ENCODE measurements at places on chromosomes 1 and 21. TPM values are rescaled to one million over a fixed set of nuclear protein-coding genes. Genes with fewer than 3 reads are reported as not detected.

DNA sequence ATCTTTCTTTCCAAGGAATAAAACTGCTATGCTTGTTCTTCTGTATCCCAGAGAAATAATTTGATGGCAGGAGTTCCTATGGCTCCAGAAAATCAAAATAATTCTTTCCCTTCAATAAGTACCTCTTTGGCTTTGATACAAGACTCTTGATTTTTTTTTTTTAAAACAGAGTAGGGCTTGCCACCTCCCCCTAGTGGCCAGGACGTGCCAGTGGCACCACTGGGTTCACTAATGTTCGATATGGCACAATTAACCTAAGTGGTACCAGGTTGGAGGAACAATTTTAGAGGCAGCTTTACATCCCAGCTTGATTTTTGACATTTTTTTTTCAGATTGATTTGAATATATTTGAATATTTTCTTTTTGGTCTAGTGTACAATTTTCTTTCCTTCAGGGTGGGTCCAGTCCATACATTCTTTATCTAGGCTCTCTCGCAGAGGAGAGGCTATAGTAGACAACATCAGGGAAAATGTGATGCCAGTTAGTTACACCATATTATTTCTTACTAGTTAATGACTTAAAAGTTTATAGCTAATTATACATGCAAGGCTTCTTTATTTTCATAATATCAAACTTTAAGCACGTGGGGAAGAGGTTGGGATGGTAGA is 330.9 kb downstream of the S1PR1 start:
- DNase-seq: no peak

DNA sequence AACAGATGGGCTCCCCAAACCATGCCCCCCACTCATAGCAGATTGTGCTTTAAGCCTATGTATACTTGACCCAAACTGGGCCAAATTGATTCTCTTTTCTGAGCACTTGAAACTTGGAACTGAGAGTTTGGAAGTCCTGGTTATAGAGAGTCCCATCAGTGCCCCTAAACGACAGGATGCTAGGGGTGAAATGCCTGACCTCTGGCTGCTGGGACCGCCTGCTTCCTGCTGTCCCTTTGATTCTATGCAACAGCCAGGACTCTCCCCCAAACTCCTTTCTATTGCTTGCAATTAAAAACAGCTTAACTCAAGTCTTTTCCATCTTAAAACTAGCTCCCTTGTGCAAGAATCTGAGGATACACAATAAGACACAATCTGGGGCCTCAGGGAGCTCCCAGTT is 4.7 kb downstream of the C1orf210 start:
- DNase-seq: no peak

GRCh38 chr21:42056996-42057689 is 14.0 kb upstream of the UMODL1 start:
- DNase-seq: no peak

GRCh38 chr1:21899987-21900386 is 37.1 kb downstream of the HSPG2 start:
- DNase-seq: no peak

DNA sequence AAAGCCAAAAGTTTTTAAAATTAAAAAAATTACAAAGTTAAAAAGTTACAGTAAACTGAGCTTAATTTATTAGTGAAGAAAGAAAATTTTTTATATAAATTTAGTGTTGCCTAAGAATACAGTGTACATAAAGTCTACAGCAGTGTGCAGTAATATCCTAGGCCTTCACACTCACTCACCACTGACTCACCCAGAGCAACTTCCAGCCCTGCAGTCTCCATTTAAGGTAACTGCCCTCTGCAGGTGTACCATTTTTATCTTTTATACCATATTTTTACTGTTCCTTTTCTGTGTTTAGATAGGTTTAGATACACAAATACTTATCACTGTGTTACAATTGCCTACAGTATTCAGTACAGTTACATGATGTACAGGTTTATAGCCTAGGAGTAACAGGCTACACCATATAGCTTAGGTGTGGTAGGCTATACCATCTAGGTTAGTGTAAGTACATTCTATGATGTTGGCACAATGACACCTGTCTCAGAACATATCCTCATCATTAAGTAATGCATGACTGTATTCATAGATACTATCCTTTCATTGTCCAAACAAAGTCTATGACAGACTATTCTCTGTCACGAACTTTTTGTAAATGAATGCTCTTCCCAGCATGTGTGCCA is 78.6 kb upstream of the PBX1 start:
- no peak for DNase-seq

DNA sequence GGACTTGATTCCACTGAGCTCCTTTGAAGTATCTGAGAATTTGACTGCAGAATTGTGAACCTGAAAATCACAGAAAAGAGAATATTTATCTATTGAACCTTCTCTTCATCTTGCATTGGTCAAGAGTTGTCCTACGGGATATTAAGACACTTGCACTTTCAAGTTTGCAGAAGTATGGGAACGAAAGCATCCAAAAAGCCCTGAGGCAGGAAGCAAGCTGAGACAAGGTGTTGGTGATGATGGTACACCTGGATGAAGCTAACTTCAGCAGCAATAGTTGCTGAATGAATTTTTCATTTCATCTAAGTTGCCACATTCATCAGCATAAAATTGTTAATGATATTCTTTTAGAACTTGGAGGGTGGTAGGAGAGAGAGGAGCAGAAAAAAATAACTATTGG is 686.6 kb upstream of the ADAMTS5 start:
- no peak for DNase-seq

- no peak for DNase-seq
These were observed 90.9 kb upstream of the RGS18 start for GRCh38 chr1:192067360-192067759.

CFH gene
- 34.4 TPM for polyA plus RNA-seq

CD48 gene
- polyA plus RNA-seq: 0.80 TPM
